ENCODE measurements at places on chromosomes 7 and 10.

- DNase-seq, result no peak
Measured at GRCh38 chr10:69904533-69904932, 102.8 kb downstream of the COL13A1 start.

GRCh38 chr7:83419013-83419412, 229.9 kb downstream of the SEMA3E start:
- no peak for DNase-seq

- DNase-seq, result no peak
Measured at GRCh38 chr7:121752706-121753105, 120.3 kb upstream of the PTPRZ1 start.

DNA sequence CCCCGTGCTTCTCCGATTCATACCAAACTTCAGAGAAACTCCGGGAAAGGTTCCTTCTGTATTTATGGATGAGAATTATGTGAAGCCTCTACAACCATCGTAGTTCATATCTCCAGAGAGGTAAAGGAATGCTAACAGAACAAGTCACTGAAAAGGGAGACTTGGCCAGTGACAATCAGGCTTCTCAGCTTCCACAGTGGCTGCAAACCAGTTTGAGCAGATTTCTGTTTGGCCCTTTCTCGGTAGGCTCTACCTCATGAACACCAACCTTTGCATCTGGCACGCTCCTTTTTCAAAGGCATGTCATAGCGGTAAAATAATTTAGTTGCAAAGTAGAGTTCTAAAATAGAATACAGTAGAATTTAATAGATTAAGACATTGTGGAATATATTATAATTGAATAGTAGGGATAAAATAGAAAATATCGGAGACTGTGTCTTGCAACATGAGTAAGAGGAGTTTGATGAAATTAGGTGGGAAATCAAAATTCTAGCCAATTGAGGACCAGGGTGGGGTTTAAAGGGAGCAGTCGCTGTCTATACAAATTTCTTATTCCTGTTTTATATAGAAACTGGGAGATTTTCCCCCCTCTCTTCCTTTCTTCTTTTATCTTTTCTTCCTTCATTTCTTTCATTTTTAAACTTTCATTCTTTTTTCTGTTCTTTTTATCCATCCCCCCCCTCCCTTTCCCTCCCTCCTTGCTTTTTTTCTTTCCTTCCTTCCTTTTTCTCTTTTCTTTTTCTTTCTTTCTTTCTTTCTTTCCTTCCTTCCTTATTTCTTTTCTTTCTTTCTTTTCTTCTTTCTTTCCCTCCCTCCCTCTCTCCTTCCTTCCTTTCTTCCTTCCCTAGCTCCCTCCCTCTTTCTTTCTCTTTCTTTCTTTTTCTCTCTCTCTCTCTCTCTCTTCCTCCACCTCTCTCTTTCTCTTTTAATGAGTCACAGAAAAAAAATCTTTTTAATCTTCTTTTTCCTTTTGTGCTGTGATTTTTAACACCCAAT, 161.5 kb upstream of the KLF6 start:
- no peak for DNase-seq

DNA sequence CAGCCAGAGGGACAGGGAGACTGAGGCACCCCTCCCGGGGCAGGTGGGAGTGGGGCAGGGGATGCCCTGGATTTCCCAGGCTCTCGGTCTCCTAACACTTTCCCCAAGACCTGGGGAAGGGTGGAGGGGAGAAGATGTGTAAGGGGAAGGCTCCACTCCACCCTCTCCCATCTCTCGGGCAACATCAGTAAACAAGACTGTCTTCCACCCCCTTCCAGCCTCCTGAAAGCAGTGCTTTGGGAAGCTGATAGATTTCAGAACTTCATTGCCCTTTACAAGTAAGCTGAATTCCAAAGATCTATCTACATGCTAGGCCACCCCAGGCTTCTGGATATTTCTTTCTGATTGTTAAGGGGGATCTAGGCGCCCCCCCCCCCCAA, 3.7 kb downstream of the FLNC start:
- DNase-seq, result no peak

GRCh38 chr10:49746626-49747302, 15.4 kb downstream of the OGDHL start:
- DNase-seq, result no peak

DNA sequence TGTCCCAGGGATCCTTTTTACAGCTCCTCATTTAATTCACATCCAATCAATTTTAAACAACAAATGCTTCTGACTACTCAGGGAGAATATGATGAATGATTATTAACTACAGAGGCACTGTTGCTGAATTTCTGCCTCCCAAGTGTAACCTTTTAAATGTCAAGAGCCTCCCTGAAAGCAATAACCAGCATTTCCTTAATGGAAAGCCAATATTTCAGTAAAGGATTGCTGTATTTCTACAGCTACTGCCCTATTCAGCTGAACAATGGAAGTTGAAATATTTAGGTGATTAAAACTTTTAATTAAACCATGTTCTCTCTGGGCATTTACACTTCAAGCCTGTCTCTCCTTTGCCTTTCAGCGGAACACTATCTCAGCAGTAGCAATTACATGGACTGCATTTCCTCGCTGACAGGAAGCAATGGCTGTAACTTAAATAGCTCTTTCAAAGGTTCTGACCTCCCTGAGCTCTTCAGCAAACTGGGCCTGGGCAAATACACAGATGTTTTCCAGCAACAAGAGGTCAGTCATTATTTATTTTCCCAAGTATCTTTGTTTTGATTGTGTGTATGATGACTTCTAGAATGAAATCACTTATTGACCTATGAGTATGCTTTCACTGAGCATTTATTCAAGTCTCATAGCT, 304.7 kb downstream of the BICC1 start:
- DNase-seq, result no peak

DNA sequence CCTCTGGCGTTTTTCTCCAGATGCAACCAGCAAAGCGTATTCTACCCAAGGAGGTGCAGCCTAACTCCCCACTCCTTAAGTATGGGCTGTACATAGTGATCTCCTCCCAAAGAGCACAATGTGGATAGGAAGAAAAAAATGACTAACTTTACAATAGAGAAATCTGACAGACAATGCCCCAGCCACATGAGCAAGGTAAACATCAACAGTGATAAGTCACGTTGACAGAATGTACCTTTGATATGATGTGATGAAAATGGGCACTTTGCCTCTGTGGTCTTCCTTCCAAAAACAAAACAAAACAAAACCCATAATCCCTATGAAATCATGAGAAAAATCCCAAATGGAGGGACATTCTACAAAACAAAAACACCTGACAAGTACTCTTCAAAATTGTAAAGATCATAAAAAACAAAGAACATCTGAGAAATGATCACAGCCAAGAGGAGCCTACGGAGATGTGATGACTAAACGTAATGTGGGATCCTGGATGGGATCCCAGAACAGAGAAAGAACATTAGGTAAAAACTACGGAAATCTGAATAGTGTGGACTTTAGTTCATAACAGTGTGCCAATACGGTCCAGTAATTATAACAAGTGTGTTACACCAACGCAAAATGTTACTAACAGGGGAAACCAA, 50.6 kb downstream of the ABLIM1 start:
- no peak for DNase-seq

GRCh38 chr7:155955367-155955635, 143.0 kb upstream of the SHH start:
- DNase-seq, result no peak

DNA sequence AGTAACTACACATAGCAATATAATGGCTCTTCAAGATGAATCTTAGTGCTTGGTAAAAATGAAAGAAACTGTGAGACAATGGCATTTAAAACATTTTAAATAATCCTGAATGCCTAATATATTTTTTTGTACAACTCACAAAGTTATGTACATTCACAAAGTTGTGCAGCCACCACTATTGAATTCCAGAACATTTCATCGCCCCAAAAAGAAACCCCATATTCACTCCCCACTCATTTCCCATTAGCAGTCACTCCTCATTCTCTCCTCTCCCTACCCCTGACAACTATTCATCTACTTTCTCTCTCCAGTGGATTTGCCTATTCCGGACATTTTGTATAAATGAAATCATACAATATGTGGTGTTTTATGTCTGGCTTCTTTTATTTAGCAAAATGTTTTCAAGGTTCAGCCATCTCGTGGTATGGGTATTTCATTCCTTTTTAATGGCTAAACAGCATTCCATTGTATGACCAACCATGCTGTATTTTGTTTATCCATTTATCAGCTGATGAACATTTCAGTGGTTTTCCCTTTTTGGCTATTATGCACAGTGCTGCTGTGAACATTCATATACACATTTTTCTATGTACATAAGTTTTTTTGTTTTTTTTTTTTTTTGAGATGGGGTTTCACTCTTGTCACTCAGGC, 34.7 kb downstream of the ENTPD7 start:
- DNase-seq, result no peak

GRCh38 chr10:72334196-72334824, 20.4 kb downstream of the DNAJB12 start:
- peak; percentile 64 for DNase-seq

- no peak for DNase-seq
Measured at GRCh38 chr10:97412891-97413304, 11.8 kb upstream of the RRP12 start.

DNA sequence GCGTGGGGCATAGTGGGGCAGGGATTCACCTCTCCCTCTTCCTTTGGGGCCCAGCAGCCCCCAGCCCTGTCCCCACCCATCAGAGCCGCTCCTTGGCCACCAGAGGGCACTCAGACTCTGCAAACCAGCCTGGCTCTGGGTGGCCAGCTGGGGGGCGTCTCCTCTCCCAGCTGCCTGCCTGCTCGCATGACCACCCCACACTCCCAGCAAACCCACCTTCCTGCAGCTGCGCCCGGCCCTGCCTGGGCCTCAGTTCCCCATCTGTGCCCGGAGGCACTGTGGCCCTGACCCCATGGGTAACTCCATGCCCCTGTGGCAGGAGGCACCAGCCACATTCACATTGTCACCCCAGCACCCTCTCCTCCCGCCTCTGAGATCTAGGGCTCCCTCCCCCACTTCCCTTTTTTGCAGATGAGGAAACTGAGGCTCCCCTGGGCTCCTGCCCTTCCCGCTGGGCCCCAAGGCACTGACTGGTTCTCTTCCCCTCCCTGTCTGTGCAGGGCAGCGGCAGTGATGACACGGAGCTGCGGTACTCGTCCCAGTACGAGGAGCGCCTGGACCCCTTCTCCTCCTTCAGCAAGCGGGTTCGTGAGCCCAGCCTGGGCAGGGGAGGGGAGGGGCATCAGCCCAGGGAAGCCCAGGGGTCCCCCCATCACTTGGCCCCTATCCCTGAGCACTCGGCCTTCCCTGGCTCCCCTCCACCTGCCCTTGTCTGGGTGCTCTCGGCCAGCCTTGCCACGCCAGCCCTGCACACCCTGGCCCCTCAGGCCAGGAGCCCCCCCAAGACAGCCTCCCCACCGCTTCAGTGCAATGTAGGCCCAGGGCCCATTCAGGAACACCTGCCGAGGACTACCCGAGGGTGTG, 6.9 kb upstream of the SH2B2 start:
- peak; percentile 19 for DNase-seq

- no peak for DNase-seq
Measured at GRCh38 chr7:100827330-100828226, at the start of gene EPHB4. Gene EPHB4 (minus strand): TSS chr7:100827523. CDS start chr7:100827030, 493 bp downstream.

DNA sequence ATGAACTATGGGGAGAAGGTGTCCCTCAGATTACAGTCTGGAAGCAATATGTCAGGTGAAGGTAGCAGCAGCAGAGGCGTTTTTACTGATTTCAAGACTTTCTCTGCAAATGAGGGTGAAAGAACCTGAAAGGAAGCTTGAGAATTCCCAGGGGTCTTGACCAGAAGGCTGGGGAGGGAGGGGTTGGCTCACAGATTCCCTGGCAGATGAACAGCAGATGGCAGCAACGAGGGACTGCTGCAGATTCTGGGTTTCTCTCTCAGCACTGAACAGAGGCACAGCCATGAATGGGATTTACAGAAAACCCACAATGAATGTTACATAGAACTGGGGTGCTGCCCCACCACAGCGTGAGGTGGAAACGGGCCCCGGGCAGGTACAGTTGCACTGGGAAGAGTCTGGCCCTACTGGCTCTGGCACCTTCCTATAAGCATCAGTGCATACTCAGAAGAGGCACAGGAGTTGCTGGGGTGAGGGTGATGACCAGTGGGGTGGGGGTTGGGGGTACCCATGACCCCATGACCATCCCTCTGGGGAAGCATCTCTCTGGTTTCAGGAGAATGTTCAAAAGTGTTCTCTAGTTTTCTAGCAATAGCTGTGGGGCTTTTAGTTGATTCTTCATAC, 317.8 kb downstream of the SH2D4B start:
- DNase-seq, result no peak

- DNase-seq, result no peak
Measured at GRCh38 chr10:76213876-76214275, 782.5 kb downstream of the LRMDA start.

- no peak for DNase-seq
Measured at GRCh38 chr7:49618028-49618427, 155.4 kb upstream of the VWC2 start.

DNA sequence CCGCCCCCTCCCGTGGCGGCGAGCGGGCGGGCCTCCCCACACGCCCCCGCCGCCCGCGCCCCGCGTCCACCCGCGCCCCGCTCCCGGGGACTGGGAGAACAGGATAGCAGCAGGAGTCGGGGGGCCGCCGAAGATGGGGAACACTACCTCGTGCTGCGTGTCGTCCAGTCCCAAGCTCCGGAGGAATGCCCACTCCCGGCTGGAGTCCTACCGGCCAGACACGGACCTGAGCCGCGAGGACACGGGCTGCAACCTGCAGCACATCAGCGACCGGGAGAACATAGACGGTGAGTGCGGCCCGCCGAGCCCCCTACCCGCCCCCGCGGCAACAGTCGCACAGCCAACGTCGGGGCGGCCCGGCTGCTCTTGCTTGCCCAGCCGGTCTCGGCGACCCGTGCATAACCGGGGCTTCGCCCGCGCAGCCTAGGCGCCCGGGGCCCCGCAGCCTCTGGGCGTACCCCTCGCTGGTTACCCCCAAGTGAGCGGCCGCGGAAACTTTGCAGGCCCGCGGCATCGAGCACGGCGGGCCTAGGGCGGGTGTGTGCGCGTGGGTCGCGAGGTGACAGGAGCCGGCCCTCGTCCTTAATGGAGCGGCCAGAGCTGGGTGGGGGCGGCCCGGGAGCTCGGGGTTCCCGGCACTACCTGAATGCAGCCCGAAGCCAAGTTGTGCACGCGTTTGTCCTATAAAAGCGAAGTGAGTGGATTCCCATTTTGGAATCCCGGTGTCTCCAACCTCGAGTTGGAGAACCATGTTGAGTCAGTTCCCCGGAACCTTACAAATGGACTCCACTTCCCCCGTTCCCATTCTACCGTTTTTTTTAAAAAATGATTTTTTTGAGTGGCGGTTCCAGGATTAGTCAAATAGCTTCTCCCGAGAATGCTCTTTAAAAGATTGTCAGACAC, 863 bp downstream of the CCNY start:
- DNase-seq, result no peak

DNA sequence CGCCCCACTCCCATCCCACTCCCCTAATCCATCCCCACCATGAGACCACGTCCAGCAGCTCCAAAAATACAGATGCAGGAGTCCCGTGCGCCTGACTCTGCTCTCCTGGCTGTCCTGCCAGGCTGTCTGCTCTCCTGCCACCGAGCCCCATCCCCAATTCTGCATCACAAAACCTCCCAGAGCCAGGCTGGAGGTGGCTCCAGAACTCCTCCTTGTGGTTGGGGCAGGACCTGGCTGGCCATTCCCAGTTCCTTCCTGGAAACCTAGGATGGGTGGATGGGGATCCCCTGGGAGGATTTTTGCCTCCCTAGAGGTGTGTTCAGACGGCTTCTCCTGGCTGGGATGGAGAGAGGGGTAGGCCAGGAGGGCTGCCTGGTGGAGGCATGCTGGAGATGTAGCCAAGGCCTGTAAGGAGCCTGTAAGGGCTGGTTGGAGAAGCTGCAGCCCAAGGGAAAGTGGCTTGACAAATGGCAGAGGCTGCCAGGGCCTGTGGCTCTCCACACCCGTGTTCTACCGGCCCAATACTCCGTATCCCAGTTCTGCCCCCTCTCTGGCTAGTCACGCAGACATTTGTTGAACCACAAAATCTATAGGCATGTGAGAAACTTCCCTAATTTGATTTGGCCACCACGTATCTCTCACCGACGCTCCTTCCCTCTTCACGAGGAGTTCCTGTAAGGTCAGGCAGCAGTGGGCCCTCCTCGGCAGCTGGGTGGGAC, 99.3 kb downstream of the ARHGAP22 start:
- no peak for DNase-seq

All from occipital lobe (tissue), 3 donors.